ENCODE measurements at places on chromosomes 3 and 15.

DNA sequence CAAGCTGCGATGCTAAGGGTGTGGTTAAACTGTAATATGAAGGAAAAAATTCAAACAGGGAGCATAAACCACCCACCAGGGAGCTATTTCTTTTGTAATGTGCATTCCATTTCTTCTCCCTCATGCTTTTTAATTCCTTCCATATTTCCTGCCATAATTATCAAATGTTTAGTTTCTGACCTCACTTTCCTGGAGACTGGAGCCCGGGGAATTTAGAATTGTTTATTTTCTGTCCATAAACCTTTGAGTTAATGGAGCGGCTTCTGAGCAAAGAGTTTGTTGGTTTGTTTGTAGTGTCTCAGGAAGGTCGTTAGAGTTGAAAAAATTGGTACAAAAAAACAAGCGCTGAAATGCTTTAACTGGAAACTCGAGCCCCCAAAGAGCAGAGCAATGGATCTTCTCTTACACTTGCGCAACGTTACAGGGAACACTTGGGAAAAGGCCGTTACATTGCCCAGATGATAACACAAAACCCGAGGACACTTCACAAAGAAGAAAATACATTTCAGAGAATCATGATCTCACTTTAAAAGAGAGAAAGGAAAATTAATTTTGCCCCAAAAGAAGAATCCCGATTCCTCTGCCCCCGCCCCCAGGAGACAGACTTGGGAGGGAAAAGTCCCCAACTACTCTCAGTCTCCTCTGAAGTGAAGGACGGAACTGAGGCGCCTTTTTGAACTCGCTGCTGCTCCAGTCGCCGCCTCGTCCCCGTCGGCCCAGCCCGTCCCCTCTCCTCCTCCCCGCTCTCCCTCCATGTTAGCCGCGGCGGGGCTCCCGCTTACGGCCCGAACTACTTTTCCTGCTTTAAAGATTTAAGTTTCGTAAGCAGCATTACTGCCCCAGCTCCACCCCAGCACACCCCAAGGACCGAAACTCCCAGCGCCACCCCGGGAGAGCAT lies 842 bp downstream of the FSTL1 start:
- DNase-seq, result no peak

- DNase-seq, result no peak
These were observed 44.4 kb downstream of the COL6A5 start for GRCh38 chr3:130389743-130390478.

GRCh38 chr15:39918688-39919385 lies 1.2 kb downstream of the GPR176 start:
- no peak for DNase-seq

GRCh38 chr3:196609343-196609775 lies 30.1 kb upstream of the NRROS start:
- peak; percentile 91 for DNase-seq

DNA sequence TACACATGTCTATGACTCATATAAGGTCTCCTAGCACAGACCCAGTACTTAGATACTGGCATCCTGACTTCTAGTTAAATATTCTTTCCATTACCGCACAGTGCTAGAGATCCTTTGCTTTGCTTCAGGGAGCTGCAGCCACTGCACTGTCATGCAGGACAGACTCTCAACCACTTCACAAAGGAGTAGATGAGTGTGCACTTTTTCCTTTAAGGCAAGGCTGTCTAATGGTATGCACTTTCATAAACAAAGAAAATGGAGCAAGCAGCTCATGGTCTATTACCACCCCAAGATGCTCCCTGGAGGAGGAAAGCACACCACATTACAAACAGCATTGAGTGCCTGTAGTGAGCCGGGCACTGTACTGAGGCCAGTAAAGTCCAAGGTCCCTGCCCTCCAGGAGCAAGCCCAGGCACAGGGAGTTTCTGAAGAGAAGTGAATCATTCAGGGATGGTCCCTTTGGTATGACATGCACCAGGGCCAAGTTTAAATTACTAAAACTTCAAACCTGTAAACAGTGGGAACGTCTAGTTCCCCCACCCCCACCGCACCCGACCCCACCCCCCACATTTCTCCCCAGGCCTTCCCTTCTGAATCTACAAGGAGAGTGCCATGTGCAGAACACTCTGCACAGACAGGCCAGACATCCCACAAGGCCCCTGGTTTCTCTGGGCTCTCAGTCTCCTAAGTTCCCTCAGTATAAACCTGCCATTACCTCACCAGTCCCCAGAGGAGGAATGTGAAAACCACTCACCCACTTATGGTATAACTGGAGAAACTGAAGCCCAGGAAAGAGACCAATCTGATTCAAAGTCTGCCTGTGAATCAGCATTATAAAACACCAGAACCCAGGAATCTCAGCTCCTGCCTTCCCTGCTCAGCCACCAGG lies 107.8 kb upstream of the BCL6 start:
- no peak for DNase-seq

DNA sequence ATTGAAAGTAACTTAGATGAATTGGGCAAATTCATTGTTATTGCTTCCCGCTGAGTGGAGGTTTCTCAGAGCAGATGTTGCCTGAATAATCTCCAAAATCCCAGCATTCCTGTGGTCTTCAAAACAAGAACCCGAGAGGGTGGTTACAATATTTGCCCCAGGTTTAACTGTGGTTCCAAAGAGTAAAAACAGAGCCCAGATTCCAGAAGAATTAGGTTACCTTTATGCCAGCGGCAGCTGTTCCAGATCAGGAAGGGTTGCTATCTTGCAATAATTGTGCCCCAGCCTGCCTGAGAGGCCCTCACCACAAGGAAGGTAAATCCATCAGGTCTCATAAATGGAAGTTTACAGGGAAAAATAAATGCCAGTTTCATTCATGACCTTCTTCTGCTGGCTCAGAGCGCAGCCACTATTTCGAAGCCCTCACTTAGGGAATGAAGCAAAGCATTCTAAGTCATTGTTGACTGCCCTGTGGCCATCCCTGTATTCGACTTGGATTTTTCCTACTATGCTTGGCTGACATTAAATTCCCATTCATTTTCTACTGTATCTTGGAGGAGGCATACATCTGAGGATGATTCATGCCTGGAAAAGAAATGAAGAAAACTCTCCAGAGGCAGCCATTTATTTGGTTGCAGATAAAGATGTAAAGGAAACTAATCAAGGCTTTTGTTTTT lies 54.6 kb downstream of the SSUH2 start:
- no peak for DNase-seq

DNA sequence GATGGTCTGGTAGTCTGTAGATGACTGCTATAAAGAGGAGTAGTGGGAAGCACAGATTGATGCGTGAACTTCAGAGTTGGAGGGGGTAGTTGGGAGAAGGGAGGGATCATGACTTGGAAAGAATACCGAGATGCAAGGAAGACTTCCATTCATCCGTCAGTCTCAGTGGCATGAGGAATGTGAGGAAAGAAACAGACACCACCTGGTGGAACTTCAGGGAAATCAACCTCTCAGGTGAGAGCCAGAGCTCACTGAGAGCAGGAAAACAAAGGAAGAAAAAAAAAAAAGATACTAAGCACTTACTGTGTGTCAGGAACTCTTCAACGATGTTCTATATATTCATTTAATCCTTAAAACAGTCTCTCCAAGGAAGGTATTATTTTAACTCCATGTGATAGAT lies 172.4 kb downstream of the OXSM start:
- no peak for DNase-seq

DNA sequence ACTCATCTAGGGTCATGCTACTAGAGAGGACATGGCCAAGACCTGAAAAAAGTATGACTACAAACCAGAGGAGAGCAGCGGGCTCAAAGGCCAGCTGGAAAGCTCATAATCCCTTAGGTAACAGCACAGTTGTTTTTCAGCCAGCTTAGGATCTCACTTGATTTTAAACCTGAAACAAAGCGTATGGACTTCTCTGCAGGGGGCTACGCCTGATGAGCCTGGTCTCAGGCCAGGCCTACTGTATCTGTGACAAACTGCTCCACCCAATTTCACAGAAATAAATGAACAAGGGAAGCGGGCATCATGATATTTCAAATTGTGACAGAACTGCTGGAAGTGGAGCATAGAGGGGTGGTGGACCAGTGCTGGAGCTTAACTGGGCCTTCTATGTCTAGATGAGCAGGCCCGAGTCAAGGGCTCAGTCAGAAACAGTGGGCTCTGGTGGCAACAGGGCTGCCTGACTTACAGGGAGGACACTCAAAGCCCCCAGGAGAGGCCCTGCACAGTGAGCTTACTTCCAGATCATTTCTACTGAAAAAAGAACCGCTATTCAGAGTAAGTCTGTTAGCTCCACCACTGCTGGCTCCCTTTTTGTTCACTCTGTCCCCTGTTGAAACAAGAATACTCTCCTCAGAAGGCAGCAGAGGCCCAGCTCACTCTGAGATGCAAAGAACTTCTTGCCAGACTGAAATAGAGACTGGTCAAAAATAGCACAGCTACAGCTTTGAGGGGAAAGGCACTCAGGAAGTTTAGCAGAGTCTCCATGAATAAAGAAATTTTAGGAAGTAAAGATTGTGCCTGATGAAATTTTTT lies 47.0 kb downstream of the LRIG1 start:
- no peak for DNase-seq

GRCh38 chr3:141544697-141545096 lies 57.9 kb downstream of the RASA2 start:
- DNase-seq, result no peak

DNA sequence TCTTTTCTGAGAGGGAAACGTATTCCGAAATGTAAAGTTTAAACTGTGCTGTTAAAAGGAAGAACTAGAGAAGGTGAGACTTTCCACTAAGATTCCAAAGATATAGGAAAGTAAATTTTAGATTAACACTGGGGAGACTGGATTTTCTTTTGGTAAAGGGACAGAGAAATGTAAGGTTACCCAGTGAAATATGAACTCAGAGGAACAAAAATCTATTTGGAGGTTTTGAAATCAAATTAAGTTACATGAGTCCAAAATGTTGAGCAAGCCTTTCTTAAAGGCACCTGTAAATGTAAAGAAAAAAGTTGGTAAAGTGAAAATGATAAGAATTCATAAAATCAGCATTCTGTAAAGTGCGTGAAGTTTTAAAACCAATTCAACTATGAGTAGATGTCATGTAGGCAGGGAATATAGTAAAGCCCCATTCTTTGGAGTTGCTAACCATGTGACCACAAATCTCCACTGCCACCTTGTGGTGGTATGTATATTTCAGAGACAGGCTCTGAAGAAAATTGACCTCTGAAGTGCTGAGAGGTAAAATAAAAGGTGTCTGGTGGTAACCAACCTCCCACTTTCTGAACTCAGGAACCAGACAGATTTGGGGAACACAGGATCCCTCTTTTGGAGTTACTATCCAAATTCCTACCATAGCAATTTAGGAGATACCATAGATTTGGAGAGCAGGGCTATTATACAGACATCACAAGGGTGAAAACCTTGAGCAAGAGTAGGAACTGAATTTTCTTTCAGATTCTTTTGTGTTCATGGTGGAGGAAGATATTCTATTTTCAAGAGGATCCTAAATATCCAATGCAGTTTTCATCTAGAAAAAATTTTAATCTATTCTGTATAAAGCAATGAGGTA lies 215.3 kb downstream of the ROBO2 start:
- no peak for DNase-seq

DNA sequence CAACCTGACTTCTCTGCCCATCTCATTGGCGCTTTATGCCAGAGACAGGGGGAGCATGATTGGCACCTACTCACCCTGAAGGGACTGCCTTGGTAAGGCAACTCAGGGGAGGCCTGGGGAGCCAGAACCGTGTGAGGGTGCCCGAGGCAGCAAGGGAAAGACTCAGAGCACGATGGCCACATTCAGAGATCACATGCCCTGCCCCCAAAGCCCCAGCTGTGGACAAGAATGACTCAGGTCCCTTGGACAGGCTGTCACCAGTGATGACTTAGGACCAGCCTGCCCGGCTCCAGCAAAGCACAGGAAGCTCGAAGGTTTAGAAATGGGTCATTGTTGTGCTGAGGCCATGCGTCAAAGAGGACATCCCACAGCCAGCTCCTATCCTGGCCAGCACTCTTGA lies 49.1 kb upstream of the LIMD1 start:
- DNase-seq, result no peak

GRCh38 chr3:53194210-53195065 lies 33.4 kb downstream of the PRKCD start:
- no peak for DNase-seq

- no peak for DNase-seq
These were observed 37.0 kb downstream of the PAQR9 start for GRCh38 chr3:142926368-142926944.

DNA sequence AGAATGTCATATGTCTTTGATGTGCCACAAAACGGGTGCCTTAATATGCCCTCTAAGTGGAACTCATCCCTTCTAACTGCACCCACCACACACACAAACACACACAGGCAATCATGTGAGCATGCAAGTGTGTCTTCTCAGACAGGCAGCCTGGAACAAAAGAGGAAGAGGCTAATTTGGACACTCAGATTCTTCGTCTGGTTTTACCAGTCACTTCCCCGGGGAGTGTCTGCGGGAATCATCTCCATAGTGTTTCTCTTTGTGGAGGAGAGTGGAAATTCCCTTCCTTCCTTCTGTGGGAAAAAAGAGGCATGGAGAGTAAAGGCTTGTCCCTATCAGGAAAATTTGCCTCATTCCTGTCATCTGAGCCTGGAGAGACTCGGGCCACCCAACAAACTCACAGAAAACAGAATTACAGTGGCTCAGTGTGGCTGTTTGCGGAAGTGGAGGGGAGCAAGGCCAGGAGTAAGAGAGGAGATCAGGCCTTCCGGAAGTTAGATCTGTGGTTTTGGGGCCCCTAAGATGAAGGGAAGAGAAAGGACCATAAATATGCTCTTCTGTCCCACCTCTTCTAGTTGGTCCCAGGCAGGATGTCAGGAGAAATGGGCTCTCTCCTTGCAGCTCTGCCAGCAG lies 212.6 kb upstream of the SEMA6D start:
- DNase-seq, result no peak

- no peak for DNase-seq
These were observed 6.2 kb upstream of the TMF1 start for GRCh38 chr3:69058180-69058946.

DNA sequence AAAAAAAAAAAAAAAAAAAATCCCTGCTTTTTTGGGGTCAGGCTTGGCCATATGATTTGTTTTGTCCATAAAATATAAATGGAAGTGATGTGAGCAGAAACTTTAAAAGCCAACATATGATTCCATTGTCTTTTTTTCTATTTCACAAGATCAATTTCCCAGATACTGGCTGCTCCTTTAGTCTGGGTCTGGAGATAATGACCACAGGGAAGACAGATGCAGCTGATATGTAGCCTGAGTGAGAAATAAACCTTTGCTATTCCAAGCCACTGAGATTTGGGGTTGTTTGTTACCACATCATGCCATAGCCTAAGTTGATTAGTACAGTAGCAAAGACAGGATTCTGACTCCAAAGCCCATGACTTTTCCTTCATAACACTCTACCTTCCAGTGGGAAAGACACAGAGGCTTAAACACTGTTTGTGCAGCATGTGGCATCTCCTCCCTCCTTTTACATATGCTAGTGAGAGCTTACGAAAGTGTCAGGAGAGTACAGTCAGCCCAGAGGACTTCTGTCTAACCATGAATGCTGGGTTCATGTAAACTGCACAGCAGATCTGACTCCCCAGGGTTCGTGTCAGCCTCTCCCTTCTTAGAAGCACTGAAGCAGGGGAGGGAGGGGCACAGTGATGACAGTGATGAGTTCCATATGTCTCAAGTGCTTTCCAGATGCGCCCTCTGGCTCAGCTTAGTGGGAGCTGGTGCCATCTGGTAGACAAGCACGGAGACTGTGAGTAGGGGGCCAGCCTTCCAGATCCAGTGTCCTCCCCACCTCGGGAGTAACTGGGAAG lies 36.7 kb upstream of the SLC7A14 start:
- no peak for DNase-seq

Measured in stimulated activated CD8-positive, alpha-beta memory T cell treated with anti-CD3 and anti-CD28 coated beads, Interleukin-15, amount 100 ng/mL, for 48 hours (primary cell).